ENCODE measurements at places on chromosomes 16 and 17.

GRCh38 chr17:8964801-8965393, 610 bp downstream of the PIK3R5 start:
- DNase-seq, result no peak

- no peak for DNase-seq
Measured at GRCh38 chr17:5565808-5566207, 18.5 kb downstream of the NLRP1 start.

- DNase-seq, result no peak
Measured at GRCh38 chr16:85514598-85515318, 98.4 kb upstream of the GSE1 start.

DNA sequence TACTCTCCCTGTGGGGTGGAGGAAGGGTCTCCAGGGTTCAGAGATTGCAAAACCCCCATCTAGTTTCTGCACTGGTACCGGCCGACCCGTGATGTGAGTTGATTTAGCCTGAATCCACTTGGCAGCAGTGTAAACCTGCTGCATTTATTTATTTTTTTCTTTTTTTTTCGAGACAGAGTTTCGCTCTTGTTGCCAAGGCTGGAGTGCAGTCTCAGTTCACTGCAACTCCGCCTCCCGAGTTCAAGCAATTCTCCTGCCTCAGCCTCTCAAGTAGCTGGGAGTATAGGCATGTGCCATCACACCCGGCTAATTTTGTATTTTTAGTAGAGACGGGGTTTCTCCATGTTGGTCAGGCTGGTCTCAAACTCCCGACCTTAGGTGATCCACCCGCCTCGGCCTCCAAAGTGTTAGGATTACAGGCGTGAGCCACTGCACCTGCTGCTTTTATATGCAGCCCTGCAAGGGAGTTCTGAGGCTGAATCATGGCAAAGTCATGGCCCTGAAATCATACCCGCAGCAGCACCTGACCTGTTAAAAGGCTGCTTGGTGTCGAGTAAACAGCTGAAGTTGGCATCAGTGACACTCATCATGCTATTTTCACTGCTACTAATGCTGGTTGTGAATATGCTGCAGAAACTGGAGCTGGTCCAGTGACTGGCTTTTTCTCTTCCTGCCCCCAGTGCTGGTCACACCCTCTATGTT, 21.4 kb downstream of the DEXI start:
- no peak for DNase-seq

- DNase-seq, result peak; percentile 75
Measured at GRCh38 chr16:4371357-4372000, at the start of gene VASN. TSS of gene VASN (plus strand) at chr16:4371848. CDS start at chr16:4380878, 9,030 bp downstream.

DNA sequence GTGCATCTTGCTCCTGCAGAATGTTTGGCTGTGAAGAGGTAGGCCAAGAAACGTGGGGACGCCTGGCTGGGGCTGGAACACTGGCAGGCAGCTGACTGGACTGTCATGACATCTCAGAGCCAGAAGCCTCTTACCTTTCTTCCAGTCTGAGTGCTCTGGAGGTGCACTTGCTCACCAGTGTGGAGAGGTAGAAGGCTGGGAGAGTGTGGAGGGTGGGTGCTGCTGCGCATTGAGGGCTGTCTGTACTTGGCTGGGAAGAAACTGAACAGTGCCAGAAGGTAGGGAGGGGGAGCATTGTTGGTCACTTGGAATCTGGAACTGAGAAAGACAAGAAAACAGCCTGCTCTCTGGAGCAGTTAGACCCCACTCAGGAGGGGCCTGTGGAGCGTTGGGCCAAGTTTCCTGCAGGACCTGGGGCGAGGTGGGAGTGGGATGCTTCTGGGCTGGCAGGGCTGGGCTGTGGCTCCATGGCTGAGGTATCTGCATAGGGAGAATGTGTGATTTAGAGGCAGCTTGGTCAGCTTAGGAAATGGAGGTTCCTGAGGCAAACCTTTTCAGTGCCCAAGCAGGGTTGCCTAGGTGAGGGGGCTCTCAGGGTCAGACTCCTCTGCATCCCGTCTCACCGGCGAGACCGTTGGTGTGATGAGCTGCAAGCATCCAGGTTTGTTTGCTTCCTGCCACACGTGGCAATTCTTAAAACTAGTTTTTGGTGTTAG, 55.1 kb downstream of the KSR1 start:
- DNase-seq, result no peak

DNA sequence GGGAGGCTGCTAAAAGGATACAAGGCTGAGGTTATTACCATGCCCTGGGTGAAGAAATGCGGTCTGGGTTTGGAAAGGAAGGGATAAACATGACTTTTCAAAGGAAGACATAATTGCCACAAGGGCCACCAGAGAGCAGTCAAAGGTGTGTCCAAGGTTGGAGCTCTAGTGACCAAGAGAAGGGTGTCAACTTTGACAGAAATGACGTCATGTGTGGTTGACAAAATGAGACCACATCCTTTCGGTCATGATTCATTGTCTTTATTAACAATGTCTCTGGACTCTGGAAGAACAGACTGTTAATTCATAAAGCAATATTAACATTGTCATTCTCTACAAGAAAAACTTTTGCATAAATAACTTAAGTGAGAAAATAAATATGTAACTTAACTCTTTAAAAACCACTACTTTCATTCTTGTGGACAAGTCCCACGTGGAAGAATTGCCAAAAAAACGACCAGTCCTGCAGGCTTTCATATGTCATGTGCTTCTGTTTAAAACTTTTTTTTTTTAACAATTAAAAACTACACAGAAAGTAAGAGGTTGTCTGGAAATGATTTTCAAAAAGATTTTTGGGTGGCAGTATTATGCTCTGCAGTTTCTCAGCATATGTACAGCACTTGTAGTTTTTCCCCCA, 5.0 kb downstream of the SOST start:
- peak; percentile 19 for DNase-seq

GRCh38 chr16:7051591-7052349, 280.9 kb upstream of the RBFOX1 start:
- no peak for DNase-seq

DNA sequence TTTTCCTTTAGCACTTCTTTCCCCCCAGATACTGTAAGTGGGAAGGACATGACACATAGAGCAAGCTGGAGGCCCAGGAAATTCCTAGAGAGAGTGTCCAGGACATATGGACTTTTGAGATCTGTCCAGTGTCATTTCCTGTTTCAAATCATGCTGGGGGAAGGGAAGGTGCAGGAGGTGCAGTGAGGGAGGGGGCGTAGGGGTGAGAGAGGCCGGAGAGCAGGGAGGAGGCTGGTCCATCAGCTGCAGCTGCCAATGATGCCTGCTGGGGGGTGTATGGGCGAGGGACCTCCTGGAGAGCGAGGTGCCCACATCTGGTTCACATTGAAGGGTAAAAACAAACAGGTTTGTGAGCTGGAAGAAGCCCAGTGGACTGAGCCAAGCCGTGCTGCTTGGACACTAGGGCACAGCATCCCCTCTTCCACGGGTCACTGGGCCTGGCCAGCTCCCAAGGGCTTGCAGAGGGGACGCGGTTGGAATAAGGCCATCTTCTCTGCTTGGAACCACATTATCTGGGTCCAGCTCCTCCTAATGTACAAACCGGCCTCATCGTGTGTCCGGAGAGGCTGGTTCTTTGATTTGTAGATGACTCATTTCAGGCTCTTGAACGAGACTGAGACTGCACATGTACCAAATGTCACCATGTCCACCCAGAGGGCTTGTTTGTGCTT, 70.4 kb upstream of the SMURF2 start:
- no peak for DNase-seq

DNA sequence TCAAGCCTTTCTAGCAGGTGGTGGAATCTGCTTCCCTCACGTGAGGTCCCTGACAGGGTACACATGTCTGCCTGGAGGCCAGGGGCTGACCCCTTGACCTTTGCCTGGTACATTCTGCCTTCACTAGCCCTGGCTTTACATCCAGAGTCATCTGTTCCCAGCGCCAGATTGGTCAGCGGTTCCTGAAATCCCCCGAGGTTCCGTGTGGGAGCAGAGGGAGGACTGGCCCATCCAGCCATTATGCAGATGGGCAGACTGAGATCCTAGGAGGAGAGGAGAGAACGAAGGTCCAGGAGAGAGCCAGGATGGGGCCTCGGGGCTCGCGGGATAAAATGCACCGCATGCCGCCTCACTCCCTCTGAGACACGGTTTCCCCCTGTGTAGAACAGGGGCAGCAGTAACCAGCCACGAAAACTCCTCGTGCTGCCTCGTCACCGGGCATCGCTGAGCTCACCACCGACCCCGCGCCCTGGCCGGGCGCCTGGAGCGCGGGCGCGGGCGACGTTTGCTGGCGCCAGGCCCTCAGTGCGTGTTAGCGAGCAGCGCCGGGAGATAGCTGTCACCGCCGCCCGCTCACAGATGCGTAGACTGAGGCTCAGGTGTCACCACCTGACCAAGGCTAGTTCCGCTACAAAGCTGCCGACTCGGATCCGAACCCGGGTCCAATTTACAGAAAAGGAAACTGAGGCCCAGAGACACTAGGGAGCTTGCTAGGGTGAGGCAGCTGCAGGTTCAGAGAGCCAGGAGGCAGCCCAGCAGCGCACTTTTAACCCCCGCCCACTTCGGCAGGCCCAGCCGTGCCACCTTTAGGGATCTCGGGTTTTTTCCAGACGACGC, 811 bp upstream of the MAP2K3 start:
- no peak for DNase-seq

DNA sequence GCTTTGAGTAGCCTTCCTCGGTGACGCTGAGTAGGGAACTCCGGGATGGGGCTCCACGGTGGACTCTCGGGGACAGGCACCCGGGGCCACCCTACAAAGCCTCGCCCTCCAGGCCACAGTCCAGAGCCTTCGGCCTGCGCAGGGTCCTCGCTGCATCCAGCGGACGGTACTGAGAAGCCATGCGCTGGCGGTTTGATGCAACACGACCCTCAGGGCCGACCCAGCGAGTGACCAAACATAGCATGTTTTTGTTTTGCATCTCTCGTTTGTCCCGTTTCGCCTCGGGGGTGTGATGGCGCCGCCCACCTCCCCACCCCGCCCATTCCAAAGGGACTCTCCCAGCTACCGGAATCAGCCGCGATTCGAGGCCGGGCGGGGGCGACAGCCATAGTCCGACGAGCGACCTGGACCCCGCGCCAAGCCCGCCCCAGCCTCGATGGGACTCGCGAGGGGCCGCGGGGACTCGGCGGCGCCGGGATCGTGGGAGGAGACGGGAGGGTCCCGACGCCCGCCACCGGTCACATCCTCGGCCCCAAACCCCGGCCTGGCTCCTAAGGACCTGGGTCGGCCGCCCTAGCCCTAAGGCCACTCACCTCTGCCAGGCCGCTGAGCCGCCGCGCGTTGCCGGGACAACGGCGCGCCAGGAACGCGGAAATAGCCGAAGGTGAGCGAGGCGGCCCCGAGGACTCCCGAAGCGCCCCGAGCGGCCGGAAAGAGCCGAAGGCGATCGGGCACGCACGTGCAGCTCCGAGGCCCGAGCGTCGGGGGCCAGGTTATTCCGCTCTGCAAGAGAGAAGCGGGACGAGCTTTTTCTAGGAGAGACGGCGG, 1.6 kb downstream of the IFT140 start:
- peak; percentile 89 for DNase-seq

DNA sequence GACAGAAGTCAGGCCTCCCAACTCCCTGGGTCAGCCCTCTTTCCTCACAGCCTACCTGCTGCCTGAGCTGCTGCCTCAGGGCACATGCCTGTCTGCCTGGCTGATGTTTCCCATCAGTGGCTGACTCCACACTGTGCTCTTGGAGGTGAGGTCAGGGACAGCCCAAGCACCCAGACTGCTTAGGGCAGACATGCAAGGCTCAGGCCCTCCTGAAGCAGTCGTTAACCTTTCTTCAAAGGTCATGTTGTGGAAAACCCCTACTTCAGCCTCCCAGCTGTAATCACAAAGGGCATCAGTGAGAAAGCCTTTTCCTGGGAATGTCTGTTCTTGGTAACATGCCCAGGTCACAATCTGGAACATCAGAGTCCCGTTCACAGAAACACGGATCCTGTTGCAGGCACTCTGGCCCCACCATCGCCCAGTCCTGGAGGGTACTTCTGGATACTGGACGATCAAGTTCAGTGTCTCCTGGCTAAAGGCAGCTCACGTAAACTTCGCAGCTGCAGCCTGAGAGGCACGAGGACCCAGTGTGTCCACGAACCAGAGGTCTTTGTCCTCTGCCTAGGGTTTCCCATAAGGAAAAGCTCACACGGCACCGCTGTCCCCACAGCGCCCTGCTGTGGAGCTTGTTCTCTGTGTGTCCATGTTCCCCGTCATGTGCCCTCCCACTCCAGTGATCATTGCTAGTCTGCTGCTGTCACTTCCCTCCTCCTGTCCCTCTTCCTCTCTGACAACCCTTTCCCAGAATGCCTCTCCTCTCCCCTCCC, 54.9 kb downstream of the GNAO1 start:
- DNase-seq, result no peak
